ENCODE measurements at places on chromosomes 2 and 18.

- DNase-seq: no peak
Measured at GRCh38 chr2:95270541-95271081, 3.6 kb upstream of the PROM2 start.

DNA sequence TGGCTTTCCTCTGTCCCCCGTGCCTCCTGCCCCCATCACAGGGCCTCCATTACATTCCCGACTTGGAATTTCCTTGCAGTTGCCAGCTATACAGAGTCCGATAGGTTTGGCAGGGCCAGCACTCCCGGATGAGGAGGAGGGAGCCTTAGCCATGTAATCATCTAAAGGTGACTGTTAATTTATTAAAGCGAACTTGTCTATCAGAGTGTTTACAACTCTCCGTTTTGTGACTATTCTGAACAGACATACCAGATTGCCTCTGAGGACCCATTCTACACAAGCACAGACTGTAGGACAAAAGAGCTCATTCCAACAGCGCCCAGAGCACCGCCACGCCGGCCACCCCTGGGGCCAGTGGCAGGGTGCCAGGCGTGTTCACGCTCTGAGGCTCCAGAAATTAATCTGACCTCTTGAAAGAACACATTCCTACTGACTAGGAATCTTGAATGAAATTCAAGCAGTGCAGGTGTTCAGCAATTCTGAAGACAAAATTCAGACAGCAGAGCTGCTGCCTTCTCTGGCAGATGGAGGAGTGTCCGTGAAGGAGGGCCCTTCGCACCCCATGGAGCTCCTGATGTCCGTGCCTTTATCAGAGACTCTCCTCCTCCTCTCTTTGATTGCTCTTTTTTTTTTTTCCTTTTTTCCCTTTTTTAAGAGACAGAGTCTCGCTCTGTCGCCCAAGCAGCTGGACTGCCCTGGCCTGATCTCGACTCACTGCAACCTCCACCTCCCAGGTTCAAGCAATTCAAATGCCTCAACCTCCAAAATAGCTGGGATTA lies 58.1 kb upstream of the RALBP1 start:
- no peak for DNase-seq

GRCh38 chr18:45596036-45596435 lies 19.2 kb upstream of the SLC14A2 start:
- DNase-seq: no peak

DNA sequence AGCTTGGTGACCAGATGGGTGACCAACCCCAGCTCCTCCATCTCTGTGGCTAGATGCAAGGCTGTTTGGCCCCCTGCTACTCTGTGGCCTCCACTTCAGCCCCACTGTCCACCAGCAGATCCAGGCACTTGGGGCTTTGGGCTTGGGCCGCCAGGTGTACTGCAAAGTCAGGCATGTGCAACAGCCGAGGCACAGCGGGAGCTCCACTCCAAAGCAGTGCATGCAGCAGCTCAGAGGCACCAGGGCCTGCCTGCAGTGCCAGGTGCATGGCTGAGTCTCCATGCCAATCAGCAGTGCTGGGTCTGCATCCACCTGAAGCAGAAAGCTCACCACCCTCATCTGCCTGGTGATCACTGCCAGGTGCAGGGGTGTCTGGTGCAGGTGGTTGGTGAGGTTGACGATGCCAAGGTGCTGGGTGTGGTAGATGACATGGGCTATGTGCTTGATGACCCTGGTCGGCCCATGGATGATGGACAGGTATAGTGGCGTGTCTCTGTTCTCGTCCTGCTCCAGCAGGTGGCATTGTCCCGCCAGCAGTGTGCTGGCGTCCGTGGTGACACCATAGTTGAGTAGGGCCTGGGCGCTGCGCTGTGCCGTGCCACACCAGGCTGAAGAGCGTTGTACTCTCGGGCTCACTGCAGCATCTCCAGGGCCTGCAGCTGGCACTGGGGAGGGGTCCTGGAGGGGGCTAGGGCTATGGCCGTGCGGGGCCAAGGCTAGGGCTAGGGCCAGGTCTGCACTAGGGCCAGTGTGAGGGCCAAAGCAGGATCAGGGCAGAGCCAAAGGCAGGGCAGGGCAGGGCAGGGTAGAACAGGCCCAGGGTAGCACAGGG lies 1.0 kb upstream of the ANKRD62 start:
- no peak for DNase-seq

GRCh38 chr18:6621437-6621836 lies 108.1 kb upstream of the ARHGAP28 start:
- no peak for DNase-seq

GRCh38 chr2:205816268-205816667 lies 134.0 kb downstream of the NRP2 start:
- no peak for DNase-seq

GRCh38 chr2:31428001-31428418 lies 13.5 kb upstream of the XDH start:
- no peak for DNase-seq

GRCh38 chr2:228646061-228646460 lies 464.6 kb upstream of the SPHKAP start:
- no peak for DNase-seq

- DNase-seq: no peak
Measured at GRCh38 chr2:106073678-106074406, 120.3 kb downstream of the UXS1 start.

DNA sequence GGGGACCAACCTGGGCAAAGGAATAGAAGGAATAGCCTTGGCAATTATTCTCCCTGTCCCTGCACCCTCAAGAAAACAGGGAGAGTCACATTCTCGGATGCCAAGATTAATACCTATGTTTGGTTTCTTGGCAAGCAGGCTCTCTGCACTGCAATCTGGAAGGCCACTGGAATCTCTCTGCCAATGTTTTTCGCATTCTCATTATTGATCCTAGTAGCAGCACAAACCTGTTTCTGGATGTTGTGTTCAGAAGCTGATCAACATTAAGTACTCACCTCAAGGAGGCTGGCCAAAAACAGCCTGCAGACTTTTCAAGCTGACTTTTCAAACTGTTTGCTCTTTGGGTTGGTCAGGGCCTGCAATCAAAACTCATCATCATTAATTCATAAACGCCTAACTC lies 62.2 kb downstream of the CLHC1 start:
- no peak for DNase-seq

DNA sequence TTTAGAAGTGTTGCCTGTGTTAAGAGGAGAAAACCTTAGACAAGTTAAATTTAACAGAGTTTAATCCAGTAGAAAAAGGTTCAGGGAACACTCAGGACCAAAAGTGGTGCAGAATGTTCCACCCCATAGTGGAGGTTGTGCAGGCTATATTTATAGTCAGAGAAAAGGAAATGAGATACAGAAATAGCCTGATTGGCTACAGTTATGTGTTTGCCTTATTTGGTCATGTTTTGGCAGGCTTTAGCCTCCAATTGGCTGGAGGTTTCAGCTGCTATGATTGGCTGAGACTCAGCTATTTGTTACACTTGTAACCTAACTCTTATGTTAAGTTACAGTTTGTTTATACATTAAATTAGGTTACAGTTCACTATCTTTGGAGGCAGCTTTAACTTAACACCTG lies 4.2 kb downstream of the STAMBP start:
- no peak for DNase-seq

- no peak for DNase-seq
Measured at GRCh38 chr2:222672068-222672401, 577 bp downstream of the MOGAT1 start.

DNA sequence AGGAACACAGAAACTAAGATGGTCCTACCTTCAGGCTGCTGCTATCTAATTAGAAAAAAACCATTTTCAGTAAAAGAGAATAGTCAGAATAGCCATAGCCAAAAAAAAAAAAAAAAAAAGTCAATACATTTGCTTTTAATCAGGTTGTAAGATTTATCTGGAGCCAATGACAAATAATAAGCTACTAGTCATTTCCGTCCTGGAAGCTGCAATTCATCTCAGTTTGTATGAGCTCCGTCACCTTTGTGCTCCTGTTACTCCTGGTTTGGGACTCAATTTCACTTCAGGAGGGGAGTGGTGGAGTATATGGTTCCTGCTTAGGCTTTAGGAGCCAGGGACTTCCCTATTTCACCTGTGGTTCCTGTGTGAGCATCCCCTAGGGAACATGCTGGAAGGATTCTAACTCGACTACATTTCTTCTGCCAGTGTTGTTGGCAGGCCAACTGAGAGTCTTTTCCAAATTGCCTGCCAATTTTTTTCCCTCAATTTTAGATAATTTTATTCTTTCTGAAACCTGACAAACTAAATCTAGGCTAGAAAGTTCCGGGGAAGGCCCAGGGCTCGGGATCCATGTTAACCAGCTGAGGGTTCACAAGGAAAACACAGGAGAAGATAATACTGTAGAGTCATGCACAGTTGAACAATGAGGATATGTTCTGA lies 481.8 kb downstream of the DLGAP1 start:
- DNase-seq: no peak

DNA sequence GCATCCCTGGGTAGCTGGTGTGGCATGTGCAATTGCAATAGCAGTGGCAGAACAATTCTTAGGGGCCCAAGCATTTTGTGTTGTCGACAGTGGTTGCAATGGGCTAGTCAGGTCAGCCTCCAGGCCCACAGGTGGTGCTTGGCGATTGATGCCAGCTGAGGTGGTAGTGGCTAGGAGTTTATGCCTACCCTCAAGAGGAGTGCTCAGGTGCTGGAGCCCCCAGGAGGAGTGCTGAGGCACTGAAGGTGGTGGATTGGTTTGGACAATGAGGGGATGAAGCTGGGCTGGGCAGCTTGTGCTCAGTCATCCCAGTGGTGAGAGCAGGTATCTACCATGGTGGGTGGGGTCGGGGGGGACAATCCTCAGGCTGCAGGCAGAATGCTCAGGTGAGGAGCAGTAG lies 877.9 kb upstream of the TMEFF2 start:
- DNase-seq: no peak

DNA sequence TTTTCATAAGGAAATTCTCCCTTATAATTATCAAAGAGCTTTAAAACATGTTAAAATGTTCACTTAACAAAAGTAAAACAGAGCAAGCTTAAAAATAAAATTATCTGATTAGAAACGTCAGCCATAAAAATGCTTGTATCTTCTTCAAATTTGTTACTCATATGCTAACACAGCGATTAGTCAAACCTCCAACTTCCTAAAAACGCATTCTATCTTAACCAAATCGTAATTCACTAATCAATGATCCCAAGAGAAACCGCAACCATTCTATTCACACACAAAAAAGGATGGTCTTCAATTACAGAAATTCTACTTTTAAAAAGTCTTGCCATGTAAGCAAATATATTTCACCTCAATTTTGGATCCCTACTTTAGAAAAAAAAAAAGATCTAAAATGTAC lies 1.9 kb downstream of the STK17B start:
- DNase-seq: no peak

DNA sequence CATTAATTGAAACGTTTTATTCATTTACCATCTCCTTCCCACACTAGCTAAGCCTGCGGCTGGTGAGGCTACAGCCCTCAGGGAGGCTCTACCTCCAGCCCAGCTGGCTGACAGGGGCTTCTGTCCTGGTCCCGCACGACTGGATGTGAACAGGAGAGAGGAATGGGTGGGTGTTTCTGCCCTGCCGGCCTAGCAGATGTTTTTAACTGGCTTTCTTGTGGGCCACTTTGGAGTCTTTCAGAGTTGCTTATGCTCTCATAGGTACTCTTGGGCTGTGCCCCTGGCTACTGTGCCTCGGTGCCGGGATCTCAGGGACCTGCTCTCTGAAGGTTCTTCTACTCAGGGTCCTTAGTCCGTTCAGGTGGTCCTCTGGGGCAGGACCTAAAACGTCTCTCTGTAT lies 184.3 kb upstream of the TWIST2 start:
- DNase-seq: no peak

- no peak for DNase-seq
Measured at GRCh38 chr2:74632209-74632938, 15.8 kb downstream of the M1AP start.

- no peak for DNase-seq
Measured at GRCh38 chr2:28343971-28344715, 48.5 kb upstream of the FOSL2 start.

GRCh38 chr18:56726906-56727305 lies 75.7 kb downstream of the WDR7 start:
- no peak for DNase-seq

DNA sequence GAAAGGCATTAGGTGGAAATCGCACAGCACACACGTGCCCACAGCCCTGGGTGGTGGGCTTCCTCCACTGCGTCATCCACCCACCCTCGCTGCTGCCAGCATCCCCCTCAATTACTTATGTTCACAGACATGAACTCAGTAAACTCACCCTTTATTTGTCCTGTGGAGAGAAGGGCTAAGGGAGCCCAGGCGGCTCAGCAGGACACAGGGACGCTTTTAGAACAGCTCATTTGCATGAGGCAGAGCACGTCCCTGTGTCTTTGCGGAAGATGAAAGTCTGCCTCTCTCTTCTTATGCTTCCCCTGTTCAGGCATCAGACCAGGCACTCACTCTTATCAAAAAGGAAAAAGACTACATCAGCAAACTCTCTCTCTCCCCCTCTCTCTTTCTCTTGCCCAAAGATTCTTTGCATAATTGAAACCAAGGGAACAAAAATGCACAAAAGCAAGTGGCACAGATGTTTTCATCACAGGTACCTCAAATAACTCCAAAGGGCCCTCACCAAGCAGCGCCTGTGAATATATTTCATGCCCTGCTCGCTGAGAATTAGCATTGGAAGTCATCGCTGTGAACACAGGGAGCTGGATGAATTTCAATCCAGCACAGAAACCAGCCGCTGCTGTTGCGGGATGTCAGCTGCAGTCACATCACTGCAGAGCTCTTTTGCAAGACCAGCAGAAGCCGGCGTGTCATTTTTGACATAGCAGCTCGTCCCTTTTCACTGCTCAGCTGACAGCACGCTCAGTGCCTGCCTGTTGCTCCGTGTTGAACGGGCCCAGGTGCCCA lies 376.3 kb upstream of the MYT1L start:
- no peak for DNase-seq

DNA sequence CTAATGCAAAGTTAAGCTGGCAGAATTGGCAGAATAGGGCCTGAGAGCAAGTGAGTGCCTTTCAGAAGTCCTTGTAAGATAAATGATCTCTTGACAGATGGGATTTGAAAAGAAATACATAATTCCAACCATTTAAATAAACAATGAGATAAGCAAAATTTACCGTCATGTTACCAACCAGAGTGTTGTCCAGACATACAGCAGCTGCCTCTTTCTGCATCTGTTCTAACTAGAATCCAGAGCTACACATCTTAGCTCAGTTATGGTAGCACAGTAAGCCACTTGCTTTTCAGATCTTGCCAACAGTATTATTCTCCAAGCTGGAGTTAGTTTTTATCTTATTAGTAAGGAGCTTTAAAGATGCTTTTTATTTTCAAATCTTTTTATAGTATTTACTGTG lies 179.6 kb downstream of the BARD1 start:
- DNase-seq: no peak

- DNase-seq: no peak
Measured at GRCh38 chr2:143698352-143698751, 569.1 kb downstream of the ARHGAP15 start.

- DNase-seq: no peak
Measured at GRCh38 chr2:233813236-233814055, 35.3 kb downstream of the MROH2A start.

Data from stimulated activated CD8-positive, alpha-beta memory T cell treated with anti-CD3 and anti-CD28 coated beads, Interleukin-15, amount 100 ng/mL, for 4 hours (primary cell).